ENCODE measurements at places on chromosomes 16 and 17. TPM values are rescaled to one million over a fixed set of nuclear protein-coding genes. Genes with fewer than 3 reads are reported as not detected.

Gene TMEM220
- total RNA-seq: 20.8 TPM

Gene PSMD3
- total RNA-seq: 94.2 TPM

Gene OR4D1
- not detected for total RNA-seq

Gene KCNJ16
- not detected for total RNA-seq

Gene CDH13
- total RNA-seq: 18.3 TPM

Gene RRAD
- total RNA-seq: 3.4 TPM

Gene ANKFN1
- 1.3 TPM for total RNA-seq

Gene CEP20
- total RNA-seq: 31.4 TPM

Gene CTRB1
- total RNA-seq: 4.8 TPM

Gene KRTAP16-1
- total RNA-seq: not detected

Gene PRSS53
- total RNA-seq: 1.2 TPM

Gene HERPUD1
- total RNA-seq: 186 TPM

Gene SNRNP25
- 23.0 TPM for total RNA-seq

DNA sequence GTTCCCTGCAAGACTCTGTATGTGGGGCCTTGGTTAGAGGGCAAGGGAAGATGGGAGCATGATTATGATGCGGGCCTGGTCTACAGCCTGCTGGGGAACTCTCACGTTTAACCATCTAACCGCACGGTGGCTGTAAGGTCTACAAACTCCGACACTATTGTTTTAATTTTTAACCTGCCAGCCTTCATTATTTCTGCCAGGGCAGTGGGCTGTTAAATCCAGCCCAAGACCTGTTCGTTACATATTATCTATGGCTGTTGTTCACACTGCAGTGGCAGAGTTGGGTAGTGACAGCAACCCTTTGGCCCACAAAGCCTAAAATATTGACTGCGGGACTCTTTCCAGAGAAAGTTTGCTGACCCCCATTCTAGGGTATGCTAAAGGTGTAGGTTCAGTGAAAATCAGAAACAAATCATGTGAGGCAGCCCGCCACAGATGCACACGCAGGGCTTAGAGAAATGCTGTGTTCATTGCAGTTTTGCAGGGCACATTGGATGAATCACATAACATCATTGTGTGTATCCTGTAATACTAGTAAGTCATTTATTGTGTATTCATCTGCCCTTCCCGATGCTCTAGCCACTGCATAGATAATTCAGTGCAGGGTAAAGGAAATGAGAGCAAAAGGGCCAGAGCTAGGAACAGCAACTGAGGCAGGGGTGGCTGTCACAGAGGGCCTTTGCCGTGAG lies 14.3 kb downstream of the SNX29 start:
- no peak for DNase-seq

GRCh38 chr16:57036945-57037344 lies 47.6 kb downstream of the NLRC5 start:
- no peak for DNase-seq

DNA sequence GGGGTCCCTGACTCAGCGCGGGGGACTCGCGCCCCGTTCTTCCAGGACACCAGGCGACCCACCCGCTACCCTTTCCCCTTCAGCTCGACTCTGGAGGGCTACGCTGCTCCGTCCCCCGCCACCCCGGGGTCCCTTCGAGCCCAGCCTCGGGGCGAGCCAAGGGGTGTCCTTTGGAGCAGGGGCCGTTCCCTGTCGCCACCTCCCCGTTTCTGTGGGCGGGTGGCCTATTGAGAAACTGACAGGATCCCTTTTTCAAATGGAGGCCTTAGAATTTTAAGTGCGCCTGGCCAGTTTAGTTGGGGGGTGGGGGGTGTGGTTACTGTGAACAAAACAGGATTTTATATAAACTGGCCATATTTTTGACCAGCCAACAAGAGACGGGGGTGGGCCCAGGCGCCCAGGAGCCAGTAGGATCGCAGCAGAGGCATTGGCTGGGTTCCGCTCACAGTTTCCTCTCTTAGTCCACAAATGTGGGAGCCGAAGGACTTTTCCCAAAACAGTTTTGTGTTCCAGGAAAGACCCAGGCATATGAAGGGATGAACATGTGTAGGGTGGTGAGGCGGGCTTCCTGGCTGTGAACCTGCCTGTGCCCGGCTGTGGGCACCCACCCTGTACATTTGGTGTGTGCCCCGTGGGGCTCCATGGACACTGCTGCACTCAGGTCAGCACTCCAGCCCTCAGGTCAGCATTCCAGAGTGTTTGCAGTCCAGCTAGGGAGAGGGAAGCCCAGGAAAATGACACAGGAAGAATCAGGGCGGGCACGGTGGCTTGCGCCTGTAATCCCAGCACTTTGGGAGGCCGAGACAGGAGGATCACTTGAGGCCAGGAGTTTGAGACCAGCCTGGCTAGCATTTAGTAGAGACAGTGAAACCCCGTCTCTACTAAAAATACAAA lies 722 bp upstream of the TIMP2 start:
- no peak for DNase-seq

DNA sequence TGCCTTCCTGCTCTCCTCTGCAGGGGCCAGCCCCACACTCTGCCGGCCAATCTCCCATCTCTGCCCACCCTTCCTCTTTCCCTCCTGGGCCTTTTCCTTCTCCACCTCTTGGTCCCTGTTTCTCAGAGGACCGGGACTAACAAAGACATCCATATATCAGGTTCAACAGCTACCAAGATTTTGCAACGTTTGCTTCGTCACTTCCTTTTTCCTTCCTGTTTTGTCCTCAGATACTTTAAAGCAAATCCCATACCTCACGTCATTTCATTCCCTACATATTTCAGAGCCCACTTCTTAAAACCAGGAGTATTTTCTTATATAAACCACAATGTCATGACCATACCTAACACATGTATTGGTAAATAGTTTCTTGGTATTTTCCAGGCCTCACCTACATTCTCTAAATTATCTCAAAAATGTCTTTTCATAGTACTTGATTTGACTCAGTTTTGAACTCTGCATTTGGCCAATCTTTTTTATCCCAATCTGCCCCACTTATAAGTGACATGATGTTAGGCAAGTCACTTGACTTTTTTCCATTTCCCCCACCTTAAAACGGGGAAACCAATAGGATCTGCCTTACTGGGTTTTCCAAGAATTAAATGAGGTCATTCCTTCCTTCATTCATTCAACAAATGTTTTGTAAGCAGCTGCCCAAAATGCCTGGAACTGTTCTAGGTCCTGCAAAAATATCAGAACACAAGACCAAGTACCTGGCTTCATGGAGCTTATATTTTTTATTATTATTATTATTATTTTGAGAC lies 7.2 kb upstream of the USP10 start:
- no peak for DNase-seq

DNA sequence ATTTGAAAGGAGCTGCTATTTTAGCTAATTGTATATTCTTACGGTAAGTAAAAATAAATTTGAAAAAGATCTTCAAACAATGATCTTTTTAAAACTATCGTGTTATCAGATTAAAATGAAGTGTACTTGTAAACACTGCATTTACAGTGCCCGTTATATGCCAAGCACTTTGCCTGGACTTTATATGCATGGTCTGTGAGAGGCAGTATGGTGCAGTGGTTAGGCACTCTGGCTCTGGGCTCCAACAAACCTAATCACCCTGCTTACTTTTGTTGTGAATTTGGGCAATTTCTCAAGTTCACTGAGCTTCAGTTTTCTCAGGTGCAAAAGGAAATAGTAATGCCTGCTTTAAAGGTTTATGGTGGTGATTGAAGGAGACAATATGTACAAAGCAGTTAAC lies 1.4 kb downstream of the PMP22 start:
- no peak for DNase-seq

GRCh38 chr17:43756201-43756600 lies 2.4 kb downstream of the SOST start:
- DNase-seq: no peak

GRCh38 chr17:78661093-78661770 lies 84.0 kb upstream of the DNAH17 start:
- DNase-seq: no peak

- DNase-seq: peak; percentile 41
Observed at GRCh38 chr16:28610595-28611191, 849 bp upstream of the SULT1A1 start.

DNA sequence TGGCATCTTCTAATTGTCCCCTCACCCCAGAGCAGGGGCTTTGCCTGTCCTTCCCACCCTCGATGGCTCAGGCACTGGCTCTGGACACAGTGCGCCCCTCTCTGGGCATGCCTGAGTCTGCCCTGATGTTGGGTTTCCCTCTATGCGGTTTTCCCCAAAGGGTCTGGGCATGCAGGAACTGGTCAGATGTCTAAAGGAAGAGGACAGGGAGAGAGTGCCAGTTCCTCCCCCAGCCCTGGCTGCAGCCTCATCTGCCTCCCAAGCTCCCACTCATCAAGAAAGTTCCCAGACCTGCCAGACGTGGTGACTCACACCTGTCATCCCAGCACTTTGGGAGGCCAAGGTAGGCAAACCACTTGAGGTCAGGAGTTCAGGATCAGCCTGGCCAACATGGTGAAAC lies 41.3 kb upstream of the PABPN1L start:
- no peak for DNase-seq

GRCh38 chr16:86507173-86508027 lies 2.9 kb upstream of the FOXF1 start:
- no peak for DNase-seq

- no peak for DNase-seq
Observed at GRCh38 chr16:14420721-14421488, 209.2 kb downstream of the PARN start.

- DNase-seq: no peak
Observed at GRCh38 chr17:7407485-7408251, at the start of gene NLGN2. TSS of gene NLGN2 (plus strand) at chr17:7407845. CDS start at chr17:7408256, 411 bp downstream.

- no peak for DNase-seq
Observed at GRCh38 chr16:46732561-46732960, 15.6 kb downstream of the MYLK3 start.

DNA sequence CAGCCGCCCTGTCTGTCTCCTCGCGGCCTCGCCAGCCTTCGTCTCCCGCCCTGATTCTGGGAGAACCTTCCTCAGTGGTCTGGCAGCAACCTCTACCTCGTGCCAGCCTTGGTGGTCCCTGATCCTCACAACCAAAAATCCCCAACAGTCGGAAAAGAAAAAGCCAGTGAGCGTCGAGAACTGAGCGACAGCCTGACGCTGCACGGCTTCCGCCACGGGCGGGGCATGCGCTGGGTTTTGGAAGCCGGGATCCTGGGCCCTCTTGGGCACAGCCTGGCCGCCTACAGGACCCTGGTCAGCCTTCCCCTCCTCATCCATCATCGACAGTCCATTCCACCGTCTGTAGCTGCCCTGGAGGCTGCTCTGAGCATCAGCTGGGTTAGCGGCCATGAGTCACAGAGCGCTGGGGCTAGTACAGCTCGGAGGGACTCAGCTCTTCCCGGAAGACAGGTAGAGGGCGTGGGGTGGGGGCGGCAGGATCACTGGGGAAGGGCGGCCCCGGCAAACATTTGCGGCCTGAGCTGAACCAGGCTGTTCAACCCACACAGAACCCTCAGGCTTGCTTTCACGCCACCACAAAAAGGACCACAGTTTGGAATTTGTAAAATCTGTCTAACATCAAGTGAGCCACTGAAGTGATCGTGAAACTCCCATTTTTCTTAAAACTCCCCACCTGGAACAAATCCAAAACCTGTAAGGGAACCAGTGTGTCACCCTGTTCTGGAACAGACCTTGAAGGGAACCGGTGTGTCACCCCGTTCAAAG lies 55.4 kb upstream of the DOC2B start:
- peak; percentile 85 for DNase-seq

GRCh38 chr16:85253084-85253941 lies 141.0 kb upstream of the CIBAR2 start:
- DNase-seq: no peak

- DNase-seq: no peak
Observed at GRCh38 chr16:81502396-81503070, 57.9 kb downstream of the CMIP start.

DNA sequence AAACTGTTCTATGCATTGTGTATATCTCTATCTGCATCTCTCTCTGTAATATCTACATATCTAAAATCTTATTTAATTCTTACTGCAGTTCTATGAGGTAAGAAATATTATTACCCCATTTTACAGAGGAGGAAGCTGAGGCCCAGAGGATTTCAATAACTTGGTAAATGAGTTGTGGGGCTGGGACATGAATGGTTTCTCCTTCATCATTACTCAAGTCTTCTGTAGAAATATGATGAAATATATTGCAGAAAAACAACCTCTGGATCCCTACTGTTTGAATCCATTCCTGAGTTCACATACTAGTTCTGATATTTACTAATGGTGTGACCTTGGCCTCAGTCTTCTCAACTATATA lies 45.5 kb upstream of the NLK start:
- no peak for DNase-seq

DNA sequence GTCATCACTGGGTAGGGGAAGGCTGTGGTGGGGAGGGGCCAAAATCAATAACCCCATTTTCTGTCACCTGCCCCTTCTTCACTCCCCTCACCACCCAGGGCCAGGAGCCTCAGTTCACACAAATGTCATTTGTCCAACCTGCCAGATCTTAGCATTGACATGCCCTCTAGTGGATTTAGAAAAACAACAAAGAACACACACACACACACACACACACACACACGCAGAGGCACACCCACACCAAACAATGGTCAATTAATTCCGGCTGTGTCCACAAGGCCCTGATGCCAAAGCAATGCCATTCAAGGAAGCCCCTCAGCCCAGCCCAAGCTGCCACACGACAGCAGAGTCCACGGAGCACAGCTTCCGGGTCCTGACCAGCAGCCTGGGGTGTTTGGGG lies 68.4 kb downstream of the NOG start:
- DNase-seq: no peak

GRCh38 chr16:76583466-76583865 lies 306.3 kb downstream of the CNTNAP4 start:
- no peak for DNase-seq

GRCh38 chr16:78956859-78957258 lies 643.7 kb downstream of the MAF start:
- DNase-seq: no peak

- peak; percentile 28 for DNase-seq
Observed at GRCh38 chr17:10217916-10218315, 19.5 kb upstream of the GAS7 start.

GRCh38 chr17:20202141-20202621 lies 193.0 kb downstream of the SPECC1 start:
- no peak for DNase-seq

DNA sequence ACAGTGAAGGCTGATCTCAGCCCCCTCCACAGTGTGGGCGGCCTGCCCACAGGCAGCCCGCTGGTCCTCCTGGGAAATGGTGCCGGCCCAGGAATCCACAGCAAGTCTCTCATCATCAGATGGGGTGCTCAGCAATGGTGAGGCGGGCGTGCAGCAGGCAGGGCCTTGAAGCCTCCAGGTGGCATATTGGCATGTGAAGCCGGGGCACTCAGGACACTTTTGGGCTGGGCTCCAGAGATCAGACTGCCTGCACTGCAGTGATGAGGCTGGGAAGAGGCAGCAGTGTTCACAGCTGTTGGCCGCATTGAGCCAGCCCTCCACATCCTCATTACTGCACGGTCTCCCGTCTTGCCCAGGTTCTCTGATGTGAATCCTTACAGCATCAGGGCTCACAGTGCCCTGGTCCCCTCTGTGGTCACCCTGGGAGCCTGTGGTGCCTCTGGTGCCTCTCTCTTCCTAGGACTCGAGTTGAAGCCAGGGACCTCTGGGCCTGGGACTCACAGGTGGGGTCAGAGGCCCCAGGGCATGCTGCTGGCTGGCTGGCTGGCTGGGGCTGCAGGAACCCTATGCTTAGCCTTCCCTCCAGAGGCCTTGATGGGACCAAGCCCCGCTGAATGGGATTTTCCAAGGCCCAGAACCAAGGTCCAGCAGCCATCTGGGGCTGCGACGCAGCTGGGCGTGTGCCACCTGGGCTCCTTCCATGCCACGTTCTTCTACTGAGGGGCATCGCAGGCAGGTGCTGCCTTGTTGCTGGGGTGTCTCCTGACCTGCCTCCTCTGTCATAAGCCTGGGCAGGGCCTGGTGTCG lies 48.6 kb downstream of the TNFRSF13B start:
- DNase-seq: peak; percentile 85

GRCh38 chr16:55391760-55392375 lies 67.9 kb downstream of the IRX6 start:
- DNase-seq: no peak
